ENCODE measurements at places on chromosomes 13 and 19. TPM values are rescaled to one million over a fixed set of nuclear protein-coding genes. Genes with fewer than 3 reads are reported as not detected.

DNA sequence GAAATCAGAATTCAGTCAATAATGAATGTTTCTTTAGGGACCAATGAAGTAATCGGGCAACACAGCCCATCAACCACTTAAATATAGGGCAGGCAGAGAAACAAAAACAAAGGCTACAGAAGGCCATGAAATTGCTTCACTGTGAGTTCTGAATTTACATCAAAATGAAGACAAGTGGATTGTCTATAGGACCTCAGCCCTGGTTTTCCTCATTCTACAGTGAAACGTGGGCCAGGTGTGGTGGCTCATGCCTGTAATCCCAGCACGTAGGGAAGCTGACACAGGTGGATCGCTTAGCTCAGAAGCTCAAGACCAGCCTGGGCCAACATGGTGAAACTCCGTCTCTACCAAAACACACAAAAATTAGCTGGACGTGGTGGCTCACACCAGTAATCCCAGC, 416.0 kb downstream of the KLF12 start:
- no peak for DNase-seq

GRCh38 chr19:7849631-7849999, 19.6 kb downstream of the EVI5L start:
- no peak for DNase-seq

DNA sequence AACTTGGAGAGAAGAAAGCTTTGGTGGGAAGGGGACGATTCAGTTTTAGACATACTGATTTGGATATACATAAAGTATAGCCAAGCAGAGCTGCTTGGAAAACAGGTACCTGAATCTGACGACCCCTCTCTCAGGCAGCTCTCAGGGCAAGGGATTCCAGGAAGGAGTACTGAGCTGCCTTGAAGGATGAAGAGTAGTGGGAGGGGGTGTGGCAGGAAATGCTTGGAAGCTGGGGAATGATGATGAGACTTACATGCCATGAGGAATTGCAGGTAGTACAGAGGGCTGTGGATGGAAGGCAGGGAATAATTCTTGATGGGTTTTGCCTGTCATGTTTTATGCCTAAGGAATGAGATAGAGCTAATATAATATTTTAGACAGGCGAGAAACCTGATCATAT, 38.7 kb downstream of the HTR2A start:
- DNase-seq: no peak

DNA sequence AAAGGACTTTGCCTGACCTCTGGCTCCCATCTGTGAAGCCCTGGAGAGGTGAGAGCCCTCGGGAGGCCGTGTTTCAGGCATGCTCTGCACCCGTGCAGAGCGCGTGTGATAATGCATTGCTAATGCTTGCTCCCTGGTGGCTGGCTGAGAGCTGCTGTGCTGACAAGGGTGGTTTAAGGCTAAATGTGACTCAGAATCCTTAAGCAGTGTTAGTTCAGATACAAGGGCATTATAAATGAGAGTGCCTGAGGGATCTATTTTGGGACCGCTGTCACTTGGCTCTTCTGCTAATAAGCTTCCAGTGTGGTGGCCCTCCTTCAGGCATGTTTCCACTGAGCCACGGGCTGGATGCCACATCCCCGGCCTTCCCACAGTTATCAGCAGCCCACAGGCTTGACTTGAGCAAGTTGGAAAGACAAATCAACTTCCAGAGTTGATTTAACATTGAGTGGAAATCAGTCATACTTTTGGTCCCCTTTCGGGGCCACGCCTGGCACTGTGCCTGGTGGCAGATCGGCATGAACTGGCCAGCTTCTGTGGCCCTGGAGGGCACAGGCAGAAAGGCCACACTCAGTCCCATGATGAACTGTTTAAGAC, 17.0 kb downstream of the ALOX5AP start:
- DNase-seq: no peak

DNA sequence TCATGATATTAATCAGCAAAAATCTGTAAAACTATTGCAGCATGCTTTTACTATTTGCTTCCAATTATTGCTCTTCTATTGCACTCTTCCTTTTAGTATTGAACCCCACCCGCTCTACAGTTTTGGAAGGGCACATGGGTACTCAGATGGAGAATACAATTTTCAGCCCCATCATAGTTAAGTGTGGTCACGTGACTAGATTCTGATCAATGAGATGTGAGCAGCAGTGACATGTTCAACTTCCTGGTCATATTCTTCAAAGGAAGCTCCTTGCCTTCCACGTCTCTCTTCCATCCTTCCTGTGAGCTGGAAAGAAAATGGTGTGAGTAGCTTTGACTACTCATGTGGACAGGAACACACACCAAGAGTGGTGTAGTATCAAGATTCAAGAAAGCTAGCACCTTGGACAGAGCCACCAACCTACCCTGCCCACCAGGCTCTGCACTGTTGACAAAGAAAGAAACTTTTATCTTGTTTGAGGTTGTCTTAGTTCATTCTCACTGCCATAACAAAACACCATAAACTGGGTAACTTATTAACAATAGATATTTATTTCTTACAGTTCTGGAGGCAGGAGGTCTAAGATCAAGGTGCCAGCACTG, 3.8 kb upstream of the FGF14 start:
- peak; percentile 80 for DNase-seq

- DNase-seq: peak; percentile 41
These were observed 28.0 kb downstream of the GGACT start for GRCh38 chr13:100560498-100561157.

DNA sequence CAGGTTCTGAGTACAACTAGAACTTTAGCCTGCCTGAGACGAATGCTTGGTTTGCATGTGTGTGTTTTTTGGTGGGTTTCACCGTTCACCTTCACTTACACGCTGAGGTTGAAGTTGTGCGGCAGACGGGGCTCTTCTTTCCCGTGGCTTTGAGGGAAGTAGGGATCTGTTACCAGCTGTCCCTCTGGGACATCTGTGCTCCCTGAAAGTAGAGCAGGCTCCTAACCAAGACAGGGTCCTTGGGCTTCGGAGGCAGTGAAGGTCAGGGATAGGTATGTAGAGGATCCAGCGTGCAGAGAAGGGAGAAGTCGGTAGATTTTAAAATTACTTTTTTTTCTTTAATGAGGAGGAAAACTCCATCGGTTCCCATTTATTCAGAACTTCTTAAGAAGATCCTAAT, 48.7 kb downstream of the ZNF536 start:
- no peak for DNase-seq

GRCh38 chr13:49183672-49184325, 36.3 kb upstream of the MLNR start:
- DNase-seq: no peak

DNA sequence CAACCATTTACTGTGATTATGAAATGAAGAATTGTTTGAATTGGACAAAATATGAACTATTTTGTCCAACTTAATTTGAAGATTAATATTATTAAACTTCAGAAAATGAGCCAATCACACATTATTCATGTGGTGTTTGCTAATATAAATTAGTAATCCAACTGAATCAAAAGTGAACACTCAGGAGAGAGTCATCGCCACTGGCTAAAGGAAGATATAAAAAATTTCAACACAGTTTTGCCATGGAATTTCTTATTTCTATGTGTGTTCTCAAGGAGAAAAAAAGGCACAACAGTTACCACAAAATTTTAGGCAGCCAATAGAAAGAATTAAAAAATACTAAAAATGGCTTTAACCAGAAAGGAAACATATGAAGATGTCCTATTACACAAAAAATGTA, 2683.8 kb downstream of the PCDH9 start:
- DNase-seq: no peak

GRCh38 chr19:33420821-33421220, 47.3 kb downstream of the CEBPG start:
- DNase-seq: no peak

- DNase-seq: no peak
These were observed 16.7 kb upstream of the ITM2B start for GRCh38 chr13:48216204-48216711.

GRCh38 chr19:1780272-1780958, 27.1 kb downstream of the ONECUT3 start:
- DNase-seq: no peak

GRCh38 chr19:27822336-27822735, 1390.6 kb downstream of the UQCRFS1 start:
- DNase-seq: no peak

- DNase-seq: peak; percentile 34
These were observed 159.9 kb downstream of the USP12 start for GRCh38 chr13:27011661-27012060.

DNA sequence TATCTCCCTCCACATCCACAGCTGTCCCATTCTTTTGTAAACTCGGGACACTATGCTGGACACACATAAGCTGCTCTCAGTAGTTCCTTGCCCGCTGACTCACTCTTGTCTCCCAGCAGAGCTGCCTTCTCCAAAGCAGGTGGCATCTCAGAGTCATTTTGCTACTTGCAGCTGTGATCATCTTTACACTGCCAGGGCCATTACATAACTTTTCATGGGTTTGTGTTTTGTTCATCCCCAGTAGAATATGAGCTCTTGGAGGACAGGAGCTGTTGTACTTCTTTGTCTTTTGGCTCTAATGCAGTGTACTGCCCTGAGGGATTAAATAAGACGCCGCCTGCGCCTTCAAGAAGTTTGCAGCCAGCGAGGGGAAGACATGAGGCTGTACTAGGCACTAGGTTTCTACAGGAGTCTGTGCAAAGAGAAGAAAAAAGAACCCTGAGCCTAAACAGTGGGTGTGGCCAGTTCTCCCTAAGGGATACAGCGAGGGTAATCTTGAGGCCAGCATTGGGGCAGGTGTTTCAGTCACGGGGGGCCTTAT, 40.8 kb upstream of the GPR183 start:
- DNase-seq: no peak

GRCh38 chr19:8086849-8087248, 34.3 kb downstream of the CCL25 start:
- no peak for DNase-seq

DNA sequence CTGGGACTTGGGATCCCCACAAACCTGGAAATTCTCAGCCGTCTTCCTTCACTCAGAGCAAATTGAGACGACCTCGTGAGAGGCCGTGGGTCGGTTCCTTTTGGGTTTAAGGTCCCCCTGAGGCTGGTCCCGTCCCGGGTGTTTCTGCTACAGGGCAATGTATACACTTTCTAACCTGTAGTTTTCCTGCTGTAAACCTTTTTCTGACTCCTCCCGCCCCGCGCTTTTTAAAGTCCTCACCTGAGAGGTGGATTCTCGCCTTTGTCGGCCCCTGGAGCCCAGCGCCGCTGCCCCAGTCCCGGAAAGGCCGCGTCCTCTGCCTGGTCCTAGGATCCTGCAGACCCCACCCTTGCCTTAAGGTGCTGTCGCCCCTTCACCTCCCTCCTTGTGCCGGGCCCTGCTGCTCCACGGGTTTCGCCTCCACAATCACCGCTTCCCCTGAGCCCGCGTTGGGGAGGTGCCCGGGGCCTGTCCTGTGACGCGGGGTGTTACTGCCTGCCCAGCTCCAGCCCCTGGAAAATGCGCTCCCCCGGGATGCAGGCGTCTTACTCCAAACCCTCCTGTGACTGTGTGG, 391 bp downstream of the ZNF761 start:
- DNase-seq: peak; percentile 75

DNA sequence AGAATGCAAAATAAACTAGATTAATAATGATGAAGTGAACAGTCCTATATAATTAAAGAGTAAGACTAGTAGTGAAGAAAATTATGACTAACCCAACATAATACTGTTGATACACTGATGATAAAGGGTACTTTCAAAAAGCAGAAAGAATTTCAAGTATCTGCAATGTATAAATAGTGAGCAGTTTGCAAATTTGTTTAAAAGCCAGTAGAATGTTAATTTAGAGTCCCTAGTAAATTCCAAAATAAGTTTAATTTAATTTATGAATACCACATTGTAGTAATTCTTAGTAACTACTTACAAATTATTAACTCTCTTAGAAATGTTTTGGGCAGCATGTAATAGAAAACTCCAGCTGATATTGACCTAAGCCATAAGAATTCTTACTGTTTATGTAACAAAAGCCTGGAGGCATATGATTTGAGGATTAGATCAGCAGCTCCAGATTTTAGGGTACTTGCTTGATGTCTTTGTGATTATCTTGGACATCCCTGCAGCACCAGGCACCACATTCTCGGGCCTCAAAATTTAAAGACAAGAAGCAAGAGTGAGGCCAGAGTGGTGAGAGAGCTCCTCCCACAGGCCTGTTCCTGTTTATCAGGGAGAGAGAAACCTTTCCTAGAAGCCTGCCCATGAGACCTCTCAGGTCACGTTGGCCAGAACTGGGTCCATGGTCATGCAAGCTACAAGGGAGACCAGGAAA, 67.6 kb upstream of the TDRD3 start:
- peak; percentile 90 for DNase-seq

DNA sequence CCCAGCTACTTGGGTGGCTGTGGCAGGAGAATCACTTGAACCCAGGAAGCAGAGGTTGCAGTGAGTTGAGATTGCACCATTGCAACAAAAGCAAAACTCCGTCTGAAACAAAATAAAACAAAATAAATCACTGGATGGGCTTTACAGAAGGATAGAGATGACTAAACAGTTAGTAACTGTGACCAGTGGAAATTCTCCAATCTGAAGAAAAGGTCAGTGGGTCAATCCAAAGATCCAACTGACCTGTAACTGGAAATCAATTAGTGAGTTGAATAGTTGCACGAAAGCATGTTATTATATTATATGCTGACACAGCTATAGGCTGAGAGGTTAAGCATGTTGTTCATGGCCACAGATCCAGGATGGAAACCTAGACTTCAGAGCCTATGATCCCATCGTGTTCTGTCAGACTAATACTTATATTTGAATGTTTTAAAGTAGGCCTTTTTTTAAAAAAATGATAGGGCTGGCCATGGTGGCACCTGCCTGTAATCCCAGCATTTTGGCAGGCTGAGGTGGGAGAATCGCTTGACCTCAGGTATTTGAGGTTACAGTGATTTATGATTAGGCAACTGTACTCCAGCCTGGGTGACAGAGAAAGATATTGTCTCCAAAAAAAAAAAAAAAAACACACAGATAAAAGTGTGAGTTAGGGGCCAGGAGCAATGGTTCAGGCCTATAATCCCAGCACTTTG, 1.4 kb downstream of the ECH1 start:
- DNase-seq: no peak

The METTL21C gene
- total RNA-seq: not detected

The HCN2 gene
- total RNA-seq: 0.75 TPM

The ADGRE3 gene
- total RNA-seq: not detected

The SIX5 gene
- 40.6 TPM for total RNA-seq

The INSL3 gene
- total RNA-seq: 0.80 TPM

The SIGLEC12 gene
- total RNA-seq: not detected

The PALM3 gene
- 1.3 TPM for total RNA-seq

The OR4F17 gene
- total RNA-seq: not detected

The TMEM145 gene
- 0.42 TPM for total RNA-seq

The PCSK4 gene
- 31.6 TPM for total RNA-seq

The MYBPC2 gene
- total RNA-seq: 1.6 TPM

Measured in endodermal cell (in vitro differentiated cells).